ENCODE measurements at places on chromosomes 7 and 10.

DNA sequence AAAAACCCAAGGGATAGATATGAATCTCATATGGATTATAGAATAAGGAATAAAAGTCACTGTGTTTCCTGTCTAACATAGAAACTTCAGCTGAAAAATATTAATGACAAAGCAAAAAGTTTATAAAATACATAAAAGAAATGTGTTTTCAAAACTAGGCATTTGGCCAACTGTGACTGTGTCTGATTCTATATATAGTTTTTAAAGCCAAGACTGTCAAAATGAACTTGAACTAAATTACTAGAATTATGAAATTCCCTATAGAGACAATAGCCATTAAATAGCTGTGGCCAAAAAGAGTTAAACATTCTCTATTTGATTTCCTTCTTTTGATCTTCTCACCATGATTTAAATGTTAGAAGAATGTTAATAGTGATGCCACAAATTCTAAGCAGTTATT is 311.2 kb upstream of the SEMA3D start:
- DNase-seq, result no peak

DNA sequence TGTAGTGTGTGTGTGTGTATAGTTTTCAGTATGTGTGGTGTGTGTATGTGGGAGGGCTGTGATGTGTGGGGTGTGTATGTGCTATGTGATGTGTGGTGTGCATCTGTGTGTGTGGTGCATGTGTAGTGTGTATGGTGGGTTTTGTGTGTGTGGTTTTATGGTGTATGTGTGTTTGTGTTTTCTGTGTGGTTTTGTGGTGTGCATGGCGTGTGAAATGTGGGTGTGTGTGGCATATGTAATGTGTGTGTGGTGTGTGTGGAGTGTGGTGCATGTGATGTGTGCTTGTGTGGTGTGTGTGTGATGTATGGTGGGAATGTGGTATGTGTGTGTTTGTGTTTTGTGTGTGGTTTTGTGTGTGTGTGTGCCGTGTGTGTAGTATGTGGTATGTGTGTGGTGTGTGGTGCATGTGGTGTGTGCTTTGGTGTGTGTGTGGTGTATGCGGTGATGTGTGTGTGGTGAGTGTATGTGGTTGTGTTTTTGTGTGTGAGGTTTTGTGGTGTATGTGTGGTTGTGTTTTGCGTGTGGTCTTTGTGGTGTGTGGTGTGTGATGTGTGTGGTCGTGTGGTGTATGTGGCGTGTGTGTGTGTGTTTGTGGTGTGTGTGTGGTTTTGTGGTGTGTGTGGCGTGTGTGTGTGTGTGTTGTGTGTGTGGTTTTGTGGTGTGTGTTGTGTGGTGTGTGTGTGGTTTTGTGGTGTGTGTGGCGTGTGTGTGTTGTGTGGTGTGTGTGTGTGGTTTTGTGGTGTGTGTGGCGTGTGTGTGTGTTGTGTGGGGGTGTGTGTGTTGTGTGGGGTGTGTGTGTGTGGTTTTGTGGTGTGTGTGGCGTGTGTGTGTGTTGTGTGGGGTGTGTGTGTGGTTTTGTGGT is 18.0 kb upstream of the PPP2R2D start:
- no peak for DNase-seq

- DNase-seq, result no peak
These were observed 42.0 kb downstream of the GNA12 start for GRCh38 chr7:2802101-2802500.

- no peak for DNase-seq
These were observed 13.3 kb downstream of the MAP3K8 start for GRCh38 chr10:30447125-30447799.

GRCh38 chr7:107971613-107972012 is 31.3 kb downstream of the LAMB1 start:
- DNase-seq, result no peak

DNA sequence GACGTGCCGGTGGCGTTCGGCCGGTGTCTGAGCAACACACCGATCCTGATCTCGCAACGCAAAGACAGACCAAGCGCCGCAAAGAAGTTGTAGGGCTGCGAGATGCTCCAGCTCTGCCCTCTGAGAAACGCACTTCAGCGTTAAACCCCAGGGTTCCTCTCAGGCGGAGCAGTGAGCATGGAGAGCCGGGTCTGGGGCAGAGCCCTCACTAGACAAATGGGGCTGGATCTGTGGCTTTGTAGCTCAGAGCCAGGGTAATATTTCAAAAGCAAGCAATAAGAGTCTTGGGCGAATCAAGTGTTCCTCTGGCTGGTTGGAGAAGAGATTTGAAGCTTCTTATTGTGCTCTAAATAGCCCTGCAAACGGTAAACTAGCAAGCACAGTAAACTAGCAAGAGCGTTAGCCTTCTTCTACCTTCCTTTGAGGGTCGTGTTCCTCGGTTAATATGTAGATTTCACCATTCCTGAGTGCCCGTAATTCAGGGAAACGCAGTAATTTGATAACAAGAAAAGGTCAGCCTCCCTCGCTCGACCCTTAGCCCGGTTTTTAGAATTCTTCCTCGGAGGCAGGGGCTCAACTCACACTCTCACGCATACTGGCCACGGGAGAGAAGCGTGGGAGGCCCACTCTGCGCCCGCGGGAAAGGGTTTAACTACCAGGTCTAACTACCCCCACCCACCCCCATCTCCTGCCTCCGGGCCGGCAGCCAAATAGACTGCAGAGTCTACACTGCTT is 6.7 kb downstream of the SKAP2 start:
- DNase-seq, result no peak

DNA sequence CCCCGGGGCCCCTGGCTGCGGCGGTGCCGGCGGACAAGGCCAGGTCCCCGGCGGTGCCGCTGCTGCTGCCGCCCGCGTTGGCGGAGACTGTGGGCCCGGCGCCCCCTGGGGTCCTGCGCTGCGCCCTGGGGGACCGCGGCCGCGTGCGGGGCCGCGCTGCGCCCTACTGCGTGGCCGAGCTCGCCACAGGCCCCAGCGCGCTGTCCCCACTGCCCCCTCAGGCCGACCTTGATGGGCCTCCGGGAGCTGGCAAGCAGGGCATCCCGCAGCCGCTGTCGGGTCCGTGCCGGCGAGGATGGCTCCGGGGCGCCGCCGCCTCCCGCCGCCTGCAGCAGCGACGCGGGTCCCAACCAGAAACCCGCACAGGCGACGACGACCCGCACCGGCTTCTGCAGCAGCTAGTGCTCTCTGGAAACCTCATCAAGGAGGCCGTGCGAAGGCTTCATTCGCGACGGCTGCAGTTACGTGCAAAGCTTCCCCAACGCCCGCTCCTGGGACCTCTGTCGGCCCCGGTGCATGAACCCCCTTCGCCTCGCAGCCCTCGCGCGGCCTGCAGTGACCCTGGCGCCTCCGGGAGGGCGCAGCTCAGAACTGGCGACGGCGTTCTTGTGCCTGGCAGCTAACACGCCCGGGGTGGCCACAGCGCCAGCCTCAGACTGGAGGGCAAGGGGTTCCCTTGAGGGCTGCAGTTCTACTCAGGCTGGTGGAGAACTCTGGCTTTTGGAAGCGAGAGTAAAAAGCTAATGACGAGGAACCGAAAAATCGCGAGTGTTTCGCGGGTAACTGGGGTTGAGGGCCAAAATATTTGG is 804 bp downstream of the FRAT1 start:
- DNase-seq, result peak; percentile 53

GRCh38 chr10:45421221-45422097 is 47.4 kb downstream of the ALOX5 start:
- DNase-seq, result no peak

GRCh38 chr7:100837099-100837836 is 9.9 kb upstream of the EPHB4 start:
- DNase-seq, result peak; percentile 64

All from activated T-cell treated with anti-CD3 and anti-CD28 coated beads for 1 hour (primary cell).